ENCODE measurements at places on chromosomes 16 and 17. TPM values are rescaled to one million over a fixed set of nuclear protein-coding genes. Genes with fewer than 3 reads are reported as not detected.
A peak's percentile ranks its signal among the peaks of the same experiment; 100 is the strongest.

KRTAP2-1 gene
- not detected for total RNA-seq

PLCG2 gene
- total RNA-seq: 7.9 TPM

DNA sequence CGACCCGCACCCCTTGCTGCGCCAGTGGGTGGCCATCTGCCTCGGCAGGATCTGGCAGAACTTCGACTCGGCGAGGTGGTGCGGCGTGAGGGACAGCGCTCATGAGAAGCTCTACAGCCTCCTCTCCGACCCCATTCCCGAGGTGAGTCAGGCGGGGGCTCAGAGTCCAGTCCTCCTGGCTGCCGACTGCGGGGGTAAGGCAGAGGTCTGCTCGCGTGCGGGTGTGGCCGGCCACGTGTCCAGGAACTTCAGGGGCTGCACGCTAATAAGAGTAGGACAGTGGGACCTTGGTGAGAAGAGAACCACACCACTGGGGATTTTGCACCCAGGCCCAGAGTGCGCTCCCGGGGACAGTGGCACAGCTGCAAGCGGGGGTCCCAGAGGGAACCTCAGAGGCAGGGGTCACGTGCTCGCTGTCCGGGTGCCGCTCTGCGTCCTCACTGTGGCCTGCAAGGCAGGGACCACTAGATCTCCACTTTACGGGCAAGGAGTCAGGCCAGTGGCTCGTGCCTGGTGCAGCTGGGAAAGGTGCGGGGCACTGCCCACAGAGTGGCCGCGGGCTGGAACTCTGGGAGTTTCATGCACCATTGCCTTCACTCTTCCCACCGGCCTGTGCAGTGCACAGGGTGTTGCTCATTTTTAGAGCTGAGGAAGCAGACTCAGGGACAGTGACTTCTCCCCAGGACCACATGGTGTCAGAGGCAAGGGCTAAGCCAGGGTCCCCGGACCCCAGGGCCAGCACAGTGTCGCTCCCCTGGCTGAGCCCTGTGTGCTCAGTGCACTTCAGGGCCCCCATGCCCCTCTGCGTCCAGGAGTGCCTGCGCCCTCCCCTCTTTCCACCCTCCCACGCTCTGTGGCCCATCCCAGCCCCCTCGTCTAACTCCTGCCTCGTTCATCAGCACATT, 107.6 kb upstream of the CHMP6 start:
- H3K27me3 ChIP-seq: no peaks in the 10 kb centered on the region
- no peaks in the 10 kb centered on the region for H3K4me1 ChIP-seq
- H3K36me3 ChIP-seq: no peaks in the 10 kb centered on the region
- DNase-seq: no peak
- H3K4me3 ChIP-seq: no peak overlapping the region

DNA sequence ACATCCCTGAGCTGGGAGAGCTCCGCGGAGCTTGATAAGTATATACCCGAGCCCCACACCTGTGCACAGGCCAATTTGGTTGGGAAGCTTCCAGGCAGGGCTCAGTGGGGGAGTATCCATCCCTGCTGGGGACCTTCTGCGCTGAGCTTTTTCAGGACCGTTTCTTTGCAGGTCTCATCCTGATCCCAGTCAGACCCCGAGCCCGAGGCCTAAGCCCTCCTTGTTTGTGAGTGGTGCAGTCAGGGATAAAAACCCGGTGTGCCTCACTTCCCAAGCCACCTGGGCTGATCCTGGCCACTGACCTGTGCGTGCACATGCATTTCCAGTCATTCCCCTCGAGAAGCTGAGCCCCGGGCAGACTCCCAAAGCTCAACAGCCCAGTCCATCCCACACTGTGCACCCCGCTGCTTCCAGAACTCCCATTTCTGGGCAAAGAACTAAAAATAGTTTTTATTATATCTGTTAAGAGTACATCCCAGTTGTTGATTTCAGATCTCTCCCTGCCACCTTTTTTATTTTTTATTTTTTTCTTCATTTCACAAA, 27.3 kb upstream of the NAT9 start:
- no peaks in the 10 kb centered on the region for H3K27me3 ChIP-seq
- no peaks in the 10 kb centered on the region for H3K4me1 ChIP-seq
- H3K4me3 ChIP-seq: no peak overlapping the region
- DNase-seq: no peak
- no peaks in the 10 kb centered on the region for H3K36me3 ChIP-seq

DNA sequence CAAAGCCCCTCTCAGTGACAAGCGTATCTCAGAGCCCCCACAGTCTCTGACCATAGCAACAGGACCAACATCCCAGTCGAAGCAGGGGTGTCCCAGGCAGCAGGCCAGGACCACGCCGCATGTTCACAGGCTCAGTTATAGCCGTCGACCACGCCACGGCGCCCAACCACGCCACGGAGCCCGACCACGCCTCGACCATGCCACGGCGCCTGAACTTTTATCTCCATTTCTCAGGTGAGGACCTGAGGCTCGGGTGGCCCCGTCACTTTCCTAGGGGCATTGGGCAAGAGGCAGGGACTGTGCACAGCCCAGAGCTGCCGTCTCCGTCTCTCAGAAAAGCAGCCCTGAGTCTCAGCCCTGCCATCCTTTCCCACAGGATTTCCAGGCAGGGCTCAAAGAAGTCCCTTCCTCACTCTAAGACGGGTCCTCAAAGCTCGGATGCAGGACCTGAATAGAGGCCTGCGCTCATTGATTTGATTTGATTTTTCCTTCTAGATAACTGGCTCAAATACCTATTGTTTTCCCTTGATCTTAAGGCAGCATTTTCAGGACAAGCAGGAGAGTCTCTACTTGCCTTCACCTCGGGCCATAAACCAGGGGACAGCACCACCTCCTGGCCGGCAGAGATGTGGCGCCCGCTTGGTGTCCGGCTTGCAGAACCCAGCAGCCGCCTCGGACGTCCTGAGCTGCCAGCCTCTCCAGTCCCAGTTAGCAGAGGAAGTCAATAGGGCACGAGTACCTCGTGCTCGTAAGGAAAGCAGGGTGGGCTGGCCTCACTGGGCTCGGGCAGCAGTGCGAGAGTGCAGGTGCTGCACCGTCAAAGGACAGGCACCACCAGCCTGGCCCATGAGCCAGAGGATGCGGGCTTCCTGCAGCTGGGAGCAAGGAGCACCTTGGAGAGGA, 38.8 kb downstream of the C16orf95 start:
- no peak overlapping the region for H3K27ac ChIP-seq
- DNase-seq: peak; percentile 50
- no peaks in the 10 kb centered on the region for H3K27me3 ChIP-seq
- H3K36me3 ChIP-seq: no peaks in the 10 kb centered on the region

All from PC-9 (cell line).